ENCODE measurements at places on chromosomes 11 and 22. TPM values are rescaled to one million over a fixed set of nuclear protein-coding genes. Genes with fewer than 3 reads are reported as not detected.

The TNNI2 gene
- not detected for total RNA-seq

The KLHL35 gene
- 0.43 TPM for total RNA-seq

The MAP6 gene
- total RNA-seq: 0.86 TPM

The CBLIF gene
- total RNA-seq: not detected

The MYO7A gene
- total RNA-seq: 0.09 TPM

The PLEKHB1 gene
- total RNA-seq: 1.6 TPM

The SLC22A9 gene
- total RNA-seq: not detected

The POU2AF1 gene
- not detected for total RNA-seq

Data from bronchial smooth muscle cell (primary cell).